ENCODE measurements at places on chromosomes 6 and 20. TPM values are rescaled to one million over a fixed set of nuclear protein-coding genes. Genes with fewer than 3 reads are reported as not detected.

- H3K27ac ChIP-seq, result no peak overlapping the region
- no peaks in the 10 kb centered on the region for H3K4me1 ChIP-seq
- H3K27me3 ChIP-seq, result no peaks in the 10 kb centered on the region
- no peak for DNase-seq
Observed at GRCh38 chr6:95364016-95364604, 213.2 kb upstream of the MANEA start.

GRCh38 chr6:169092375-169092774 is 161.3 kb downstream of the THBS2 start:
- H3K27me3 ChIP-seq, result no peaks in the 10 kb centered on the region
- H3K27ac ChIP-seq, result no peak overlapping the region
- H3K4me3 ChIP-seq, result no peak overlapping the region
- no peak for DNase-seq
- no peaks in the 10 kb centered on the region for H3K36me3 ChIP-seq

DNA sequence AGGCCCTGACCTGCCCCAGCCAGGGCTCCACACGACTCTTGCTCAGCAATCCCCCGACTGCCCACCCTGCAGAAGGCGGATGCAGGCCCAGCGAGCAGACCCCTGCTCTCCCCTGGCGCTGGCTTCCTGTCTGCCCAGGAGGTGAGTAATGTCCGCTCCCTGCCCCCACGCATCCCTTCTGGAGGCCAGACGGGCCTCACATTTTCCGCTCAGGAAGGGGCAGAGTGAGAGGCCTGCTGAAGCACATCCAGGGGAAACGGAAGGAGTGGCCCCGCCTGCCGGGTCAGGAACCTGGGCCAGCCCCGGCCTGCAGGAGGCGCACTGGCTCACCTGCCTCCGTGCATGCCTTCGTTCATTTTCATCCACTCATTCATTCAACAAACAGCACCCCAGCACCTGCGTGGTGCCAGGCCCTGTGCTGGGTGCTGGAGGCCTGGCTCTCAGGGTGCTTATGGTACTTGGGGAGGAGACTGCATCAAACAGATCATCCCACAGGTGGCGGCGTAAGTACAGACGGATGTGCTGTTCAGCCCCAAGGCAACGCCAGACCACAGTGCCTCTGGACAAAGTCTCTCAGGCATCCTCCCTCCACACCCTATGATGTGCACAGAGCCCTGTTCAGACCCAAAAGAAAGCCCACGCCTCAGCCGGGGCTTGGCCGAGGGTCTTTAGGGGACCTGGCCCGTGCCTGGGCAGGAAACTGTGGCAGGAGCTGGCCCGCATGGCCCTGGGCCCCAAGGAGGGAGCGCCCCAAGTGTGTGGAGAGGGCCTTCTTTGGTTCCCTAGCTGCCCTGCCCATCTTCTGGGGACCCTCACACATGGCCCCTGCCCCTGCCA is 112.1 kb downstream of the ASXL1 start:
- no peak overlapping the region for H3K4me3 ChIP-seq
- no peak for DNase-seq
- no peaks in the 10 kb centered on the region for H3K27me3 ChIP-seq
- peaks cover 8% of the 10 kb centered on the region for H3K4me1 ChIP-seq

Gene ZNF76
- 55.7 TPM for total RNA-seq

DNA sequence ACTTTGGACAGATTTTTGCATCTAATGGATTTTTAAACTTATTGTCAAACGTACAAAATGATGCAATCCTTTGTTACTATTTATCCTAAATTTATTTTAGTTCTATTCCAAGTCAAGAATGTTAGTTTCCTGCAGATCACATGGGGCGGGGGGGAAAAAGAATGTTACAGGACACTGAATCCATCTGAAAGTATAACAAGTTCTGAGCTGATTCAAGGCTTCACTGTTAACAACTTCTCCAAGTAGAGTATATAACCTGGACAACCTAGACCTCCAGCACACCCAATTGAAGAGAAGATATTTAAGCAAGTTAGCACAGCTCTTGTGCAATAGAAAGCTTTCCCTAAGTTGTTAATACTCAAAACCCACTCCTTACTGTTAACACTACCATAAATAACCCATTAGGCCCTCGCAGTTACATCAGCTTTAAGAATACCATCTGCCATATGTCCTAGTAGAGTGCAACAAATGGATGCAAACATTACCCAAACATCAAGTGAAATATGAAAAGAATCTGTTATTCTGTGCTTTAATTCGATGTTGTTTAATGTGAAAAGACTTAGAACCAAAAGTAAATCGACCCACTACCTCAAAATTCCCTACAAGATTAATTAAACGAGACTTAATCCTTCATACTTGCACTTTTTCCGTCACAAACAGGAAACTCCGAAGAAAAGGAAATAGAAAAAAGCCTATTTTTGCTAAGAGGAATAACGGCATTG is 1.3 kb downstream of the SEC63 start:
- no peak for DNase-seq
- H3K4me1 ChIP-seq, result no peaks in the 10 kb centered on the region

DNA sequence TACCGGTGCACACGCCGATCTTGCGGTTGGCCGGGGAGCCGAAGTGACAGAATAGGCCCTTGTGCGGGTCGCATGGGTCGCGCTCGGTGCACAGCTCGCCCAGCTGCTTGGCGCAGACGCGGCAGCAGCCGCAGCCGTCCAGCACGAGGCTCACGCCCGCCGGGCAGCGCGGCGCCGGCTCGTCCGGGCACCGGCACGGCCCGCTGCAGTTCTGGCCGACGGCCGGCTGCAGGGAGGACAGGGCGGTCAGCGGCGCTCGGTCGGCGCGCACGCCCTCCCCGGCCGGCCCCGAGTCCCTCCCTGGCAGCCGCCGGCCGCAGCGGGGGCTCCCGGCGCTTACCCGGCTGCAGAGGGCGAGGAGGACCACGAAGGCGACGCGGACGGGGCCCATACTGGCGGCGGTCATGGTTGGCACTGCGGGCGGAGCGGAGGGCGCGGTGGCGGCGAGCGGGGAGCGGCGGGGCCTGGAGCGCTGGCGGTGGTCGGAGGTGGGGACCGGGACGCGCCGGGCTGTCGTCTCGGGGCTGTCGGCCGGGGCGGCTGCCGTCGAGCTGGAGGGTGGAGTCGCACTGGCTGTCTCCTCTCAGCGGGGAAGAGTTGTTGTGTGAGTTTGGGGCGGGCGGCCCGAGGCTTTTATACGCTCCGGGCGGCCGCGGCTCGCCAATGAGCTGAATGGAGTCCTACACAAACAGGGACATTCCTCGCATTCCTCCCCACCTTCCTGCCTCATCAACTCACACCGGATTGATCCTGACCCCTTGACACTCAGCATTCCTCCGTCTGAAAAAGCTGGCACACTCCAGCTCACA is at the start of gene CCN2:
Gene CCN2, minus strand, starts transcription at position 606 of the 809 bp plus-strand sequence. Its CDS starts 200 bp downstream, at position 406.
- peak within 1 kb of the TSS; percentile 86 for H3K4me3 ChIP-seq
- peak within 1 kb of the TSS; percentile 94 for H3K27ac ChIP-seq
- no peaks in the 10 kb centered on the region for H3K27me3 ChIP-seq

DNA sequence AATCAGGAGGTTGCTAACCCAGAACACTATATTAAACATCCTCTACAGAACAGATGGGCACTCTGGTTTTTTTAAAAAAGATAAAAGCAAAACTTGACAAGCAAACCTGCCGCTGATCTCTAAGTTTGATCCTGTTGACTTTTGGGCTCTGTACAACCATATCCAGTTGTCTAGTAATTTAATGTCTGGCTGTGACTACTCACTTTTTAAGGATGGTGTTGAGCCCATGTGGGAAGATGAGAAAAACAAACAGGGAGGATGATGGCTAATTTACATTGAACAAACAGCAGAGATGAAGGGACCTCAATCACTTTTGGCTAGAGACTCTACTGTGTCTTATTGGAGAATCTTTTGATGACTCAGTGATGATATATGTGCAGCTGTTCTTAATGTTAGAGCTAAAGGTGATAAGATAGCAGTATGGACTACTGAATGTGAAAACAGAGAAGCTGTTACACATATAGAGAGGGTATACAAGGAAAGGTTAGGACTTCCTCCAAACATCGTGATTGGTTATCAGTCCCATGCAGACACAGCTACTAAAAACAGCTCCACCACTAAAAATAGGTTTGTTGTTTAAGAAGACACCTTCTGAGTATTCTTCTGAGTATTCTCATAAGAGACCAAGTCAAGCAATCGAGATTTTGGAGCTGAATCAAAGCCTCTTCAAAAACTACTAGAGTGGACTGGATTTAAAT is 201.2 kb upstream of the SHLD1 start:
- no peak overlapping the region for H3K4me3 ChIP-seq
- H3K36me3 ChIP-seq, result peaks cover 55% of the 10 kb centered on the region
- H3K27ac ChIP-seq, result no peak overlapping the region
- no peaks in the 10 kb centered on the region for H3K4me1 ChIP-seq
- H3K27me3 ChIP-seq, result no peaks in the 10 kb centered on the region
- DNase-seq, result no peak

Gene PRRC2A
- 171 TPM for total RNA-seq

GRCh38 chr6:168073937-168074730 is 4.9 kb downstream of the FRMD1 start:
- no peak overlapping the region for H3K4me3 ChIP-seq
- no peaks in the 10 kb centered on the region for H3K4me1 ChIP-seq
- no peaks in the 10 kb centered on the region for H3K27me3 ChIP-seq

Gene SPEF1
- total RNA-seq, result not detected

- no peaks in the 10 kb centered on the region for H3K27me3 ChIP-seq
- H3K27ac ChIP-seq, result peak overlapping the region; percentile 60
- no peak overlapping the region for H3K4me3 ChIP-seq
- no peaks in the 10 kb centered on the region for H3K36me3 ChIP-seq
- H3K4me1 ChIP-seq, result peaks cover 6% of the 10 kb centered on the region
- no peak for DNase-seq
Observed at GRCh38 chr6:110352563-110353262, 5.4 kb downstream of the METTL24 start.

GRCh38 chr20:48463916-48464315 is 363.9 kb downstream of the PREX1 start:
- no peak for DNase-seq
- no peaks in the 10 kb centered on the region for H3K4me1 ChIP-seq
- H3K27ac ChIP-seq, result no peak overlapping the region
- no peaks in the 10 kb centered on the region for H3K27me3 ChIP-seq

- no peaks in the 10 kb centered on the region for H3K4me1 ChIP-seq
- no peaks in the 10 kb centered on the region for H3K27me3 ChIP-seq
- DNase-seq, result no peak
- no peak overlapping the region for H3K4me3 ChIP-seq
- H3K36me3 ChIP-seq, result no peaks in the 10 kb centered on the region
Observed at GRCh38 chr6:138468320-138469015, 30.8 kb downstream of the NHSL1 start.

DNA sequence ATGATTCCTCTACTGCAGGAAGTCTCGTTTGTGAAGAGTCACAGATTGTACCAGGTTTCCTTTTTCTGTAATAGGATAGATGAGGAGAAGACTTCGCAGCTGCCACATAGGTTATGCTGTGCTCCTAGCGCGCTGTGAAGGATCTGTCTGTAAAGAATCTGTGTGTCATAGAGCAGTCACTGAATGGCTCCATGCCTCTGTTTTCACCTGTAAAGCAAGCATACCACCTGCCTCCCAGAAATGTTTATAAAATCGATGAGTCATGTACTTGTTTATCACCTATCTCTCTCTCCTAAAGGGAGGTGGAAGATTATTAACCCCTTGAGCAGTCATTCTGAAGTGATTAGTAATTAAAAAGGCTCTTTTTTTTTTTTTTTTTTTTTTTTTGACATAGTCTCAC is 86.6 kb downstream of the TFAP2B start:
- H3K27ac ChIP-seq, result no peak overlapping the region
- DNase-seq, result no peak
- H3K4me3 ChIP-seq, result no peak overlapping the region
- H3K36me3 ChIP-seq, result no peaks in the 10 kb centered on the region
- no peaks in the 10 kb centered on the region for H3K27me3 ChIP-seq
- H3K4me1 ChIP-seq, result no peaks in the 10 kb centered on the region

DNA sequence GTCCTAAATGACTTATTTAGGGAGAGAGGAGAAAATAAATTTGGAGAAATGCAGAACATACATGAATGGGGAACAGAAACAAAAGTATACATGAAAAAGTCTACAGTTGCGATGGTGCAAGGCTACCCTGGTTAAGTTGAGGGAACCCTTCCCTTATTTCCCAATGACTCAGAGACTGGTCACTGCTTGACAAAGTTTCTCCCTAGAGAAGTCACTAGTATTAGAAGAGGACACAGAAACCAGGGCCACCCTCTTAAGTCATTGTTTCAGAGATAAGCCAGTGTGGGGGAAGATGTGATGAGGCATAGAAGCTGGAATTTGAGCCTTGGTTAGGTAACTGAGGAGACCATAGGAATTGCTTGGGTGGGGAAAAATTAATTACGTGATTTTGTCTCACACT is 24.4 kb upstream of the EDN1 start:
- no peak overlapping the region for H3K4me3 ChIP-seq
- H3K27ac ChIP-seq, result no peak overlapping the region
- no peaks in the 10 kb centered on the region for H3K4me1 ChIP-seq
- DNase-seq, result no peak
- no peaks in the 10 kb centered on the region for H3K36me3 ChIP-seq

- no peak overlapping the region for H3K4me3 ChIP-seq
- H3K36me3 ChIP-seq, result no peaks in the 10 kb centered on the region
- no peak overlapping the region for H3K27ac ChIP-seq
- DNase-seq, result no peak
Observed at GRCh38 chr6:45619994-45620471, 242.3 kb upstream of the SUPT3H start.

Gene ELOVL4
- total RNA-seq, result 6.4 TPM

GRCh38 chr20:60191014-60191413 is 232.8 kb downstream of the CDH26 start:
- H3K27ac ChIP-seq, result no peak overlapping the region
- H3K4me1 ChIP-seq, result no peaks in the 10 kb centered on the region
- no peaks in the 10 kb centered on the region for H3K27me3 ChIP-seq
- H3K4me3 ChIP-seq, result no peak overlapping the region
- H3K36me3 ChIP-seq, result no peaks in the 10 kb centered on the region

Gene ABHD16B
- not detected for total RNA-seq

Gene SRMS
- total RNA-seq, result not detected

Gene RMND1
- 3.8 TPM for total RNA-seq

DNA sequence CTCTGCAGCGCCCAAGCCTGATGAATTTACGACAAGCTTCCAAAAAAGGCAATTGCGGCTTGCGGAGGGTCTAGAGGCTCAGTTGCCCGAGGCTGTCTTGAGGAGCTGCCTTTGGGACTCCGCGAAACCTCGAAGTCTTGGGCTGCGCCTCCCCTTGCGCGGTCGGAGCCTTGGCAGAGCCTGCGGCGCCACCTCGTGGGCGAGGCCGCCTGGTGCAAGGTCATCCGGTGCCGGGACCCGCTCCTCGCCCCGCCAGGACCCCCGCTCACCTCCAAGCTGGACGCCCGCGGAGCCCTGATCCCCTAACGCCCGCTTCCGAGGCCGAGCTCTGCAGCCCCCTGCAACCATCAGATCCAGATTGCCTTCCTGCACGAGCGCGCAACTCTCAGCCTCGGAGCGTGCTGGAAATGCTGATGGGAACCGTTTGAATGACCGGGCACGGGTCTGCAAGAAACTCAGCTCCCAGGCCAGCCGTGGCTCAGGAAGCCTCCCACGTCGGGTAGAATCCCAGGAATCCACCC is 14.9 kb upstream of the FAM210B start:
- no peak overlapping the region for H3K27ac ChIP-seq
- H3K36me3 ChIP-seq, result no peaks in the 10 kb centered on the region
- DNase-seq, result no peak
- H3K4me3 ChIP-seq, result no peak overlapping the region
- H3K27me3 ChIP-seq, result no peaks in the 10 kb centered on the region

Gene UBE2C
- total RNA-seq, result not detected

GRCh38 chr6:158575550-158575949 is 15.7 kb downstream of the TMEM181 start:
- no peaks in the 10 kb centered on the region for H3K4me1 ChIP-seq
- H3K27ac ChIP-seq, result no peak overlapping the region
- peak; percentile 34 for DNase-seq
- no peak overlapping the region for H3K4me3 ChIP-seq
- peaks cover 9% of the 10 kb centered on the region for H3K36me3 ChIP-seq
- H3K27me3 ChIP-seq, result no peaks in the 10 kb centered on the region

Gene EYA2
- total RNA-seq, result 15.4 TPM

Data from ascending aorta (tissue), 2 donors.